ENCODE measurements at places on chromosomes 5 and 9.
A peak's percentile ranks its signal among the peaks of the same experiment; 100 is the strongest.

DNA sequence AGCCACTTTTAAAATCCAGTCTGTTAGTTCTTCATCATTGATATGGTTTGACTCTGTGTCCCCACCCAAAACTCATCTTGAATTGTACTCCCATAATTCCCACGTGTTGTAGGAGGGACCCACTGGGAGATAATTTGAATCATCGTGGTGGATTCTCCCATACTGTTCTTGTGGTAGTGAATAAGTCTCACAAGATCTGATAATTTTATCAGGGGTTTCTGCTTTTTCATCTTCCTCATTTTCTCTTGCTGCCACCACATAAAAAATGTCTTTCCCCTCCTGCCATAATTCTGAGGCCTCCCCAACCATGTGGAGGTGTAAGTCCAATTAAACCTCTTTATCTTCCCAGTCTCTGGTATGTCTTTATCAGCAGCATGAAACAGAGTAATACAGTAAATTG is 26.9 kb upstream of the SH3TC2 start:
- no peak for DNase-seq

DNA sequence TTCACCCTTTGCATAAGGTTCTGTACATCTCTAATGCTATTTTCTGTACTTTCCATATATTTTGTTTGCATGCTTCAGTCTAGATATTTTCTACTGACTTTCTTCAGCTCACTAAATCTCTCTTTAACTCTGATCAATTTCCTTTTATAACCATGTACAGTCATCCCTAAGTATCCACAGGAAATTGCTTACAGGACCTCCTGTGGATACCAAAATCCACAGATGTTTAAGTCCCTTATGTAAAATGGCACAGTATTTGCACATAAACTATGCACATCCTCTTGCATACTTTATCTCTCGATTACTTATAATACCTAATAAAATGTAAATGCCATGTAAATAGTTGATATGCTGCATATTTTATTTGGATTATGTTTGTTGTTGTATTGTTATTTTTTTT is 442.1 kb downstream of the TLE4 start:
- no peak for DNase-seq

DNA sequence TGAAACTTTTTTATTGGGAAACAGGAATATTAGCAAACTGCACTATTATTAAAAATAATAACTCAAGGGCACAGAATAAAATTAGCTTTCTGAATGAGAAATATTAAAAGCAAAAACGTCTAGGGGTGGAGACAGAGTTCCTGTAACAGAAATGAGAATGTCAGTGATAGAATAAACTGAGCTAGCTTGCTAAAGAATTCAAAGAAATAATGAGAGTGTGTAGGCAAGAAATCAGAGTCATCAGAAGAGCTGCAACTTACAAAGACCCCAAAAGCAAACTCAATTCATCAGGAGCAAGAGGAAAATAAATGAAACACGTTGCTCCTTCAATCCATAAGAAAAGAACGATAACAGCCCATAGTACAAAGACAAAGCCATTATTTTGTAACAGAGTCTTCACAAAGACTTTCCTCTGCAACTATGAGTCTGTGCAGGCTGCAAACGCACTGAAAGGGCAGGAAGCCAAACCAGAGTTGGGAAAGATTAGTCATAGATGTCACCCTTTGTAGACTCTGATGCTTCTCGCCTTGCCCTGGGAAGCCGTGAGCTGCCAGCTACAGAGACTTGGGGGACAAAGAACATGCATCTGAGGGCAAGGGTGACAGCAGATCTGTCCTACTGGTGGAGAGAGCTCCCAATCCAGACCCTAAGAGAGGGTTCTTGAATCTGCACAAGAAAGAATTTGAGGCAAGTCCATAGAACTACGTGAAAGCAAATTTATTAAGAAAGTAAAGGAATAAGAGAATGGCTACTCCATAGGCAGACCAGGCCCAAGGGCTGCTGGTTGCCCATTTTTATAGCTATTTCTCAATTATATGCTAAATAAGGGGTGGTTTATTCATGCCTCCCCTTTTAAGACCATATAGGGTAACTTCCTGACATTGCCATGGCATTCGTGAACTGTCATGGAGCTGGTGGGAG is 40.8 kb downstream of the SHC3 start:
- peak; percentile 76 for DNase-seq

GRCh38 chr5:174111287-174111973 is 65.9 kb downstream of the NSG2 start:
- no peak for DNase-seq

- DNase-seq = no peak
These were observed 126.2 kb upstream of the FTMT start for GRCh38 chr5:121725450-121725849.

GRCh38 chr5:175025077-175025476 is 300.7 kb downstream of the MSX2 start:
- DNase-seq = no peak

DNA sequence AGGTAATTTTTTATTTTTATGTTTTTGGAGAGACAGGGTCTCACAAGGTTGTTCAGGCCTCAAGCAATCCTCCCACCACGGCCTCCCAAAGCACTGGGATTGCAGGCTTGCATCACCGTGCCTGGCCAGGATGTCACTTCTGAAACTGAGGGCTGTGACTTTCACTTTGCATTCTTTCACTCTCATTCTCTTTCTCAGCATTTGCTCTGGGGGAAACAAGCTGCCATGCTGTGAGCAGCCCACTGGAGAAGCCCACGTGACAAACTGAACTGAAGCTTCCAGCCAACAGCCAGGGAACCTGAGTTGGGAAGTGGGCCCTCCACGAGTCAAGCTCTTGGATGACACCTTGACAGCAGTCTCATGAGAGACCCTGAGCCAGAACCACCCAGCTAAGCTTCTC is 109.4 kb downstream of the C5orf15 start:
- no peak for DNase-seq

DNA sequence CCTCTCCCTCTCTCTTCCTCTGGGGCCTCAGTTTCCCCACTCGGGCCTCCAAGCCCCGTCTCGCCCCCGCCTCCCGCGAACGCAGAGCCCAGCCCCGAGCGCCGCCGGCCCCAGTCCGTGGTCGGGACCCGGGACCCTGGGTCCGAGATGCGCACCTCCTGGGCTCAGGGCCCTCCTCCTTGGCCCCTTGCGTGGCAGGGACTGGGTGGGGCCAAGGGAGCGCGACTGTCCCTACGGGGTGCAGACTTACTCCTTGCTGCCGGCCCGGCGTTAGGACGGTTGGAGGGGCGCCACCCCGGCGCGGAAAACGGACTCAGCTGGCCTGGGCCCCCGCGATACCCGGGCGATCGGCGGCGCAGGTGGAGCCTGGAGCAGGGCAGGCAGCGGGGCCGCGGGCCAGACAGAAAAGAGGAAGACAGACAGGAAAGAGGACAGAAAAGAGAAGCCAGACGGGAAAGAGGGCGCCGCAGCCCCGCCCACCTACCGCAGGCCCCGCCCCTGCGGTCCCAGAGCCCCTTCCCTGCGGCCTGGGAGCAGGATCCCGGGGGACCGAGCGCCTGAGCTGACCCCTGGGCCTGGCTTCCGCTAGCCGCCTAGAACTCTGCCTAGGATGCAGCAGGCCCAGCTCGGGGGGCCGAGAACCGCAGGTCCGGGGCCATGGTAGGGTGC is at the start of gene GBGT1:
TSS of gene GBGT1 (minus strand) at position 411 of the 669 bp plus-strand sequence. CDS start 1,502 bp downstream, outside the sequence.
- DNase-seq = peak; percentile 79

DNA sequence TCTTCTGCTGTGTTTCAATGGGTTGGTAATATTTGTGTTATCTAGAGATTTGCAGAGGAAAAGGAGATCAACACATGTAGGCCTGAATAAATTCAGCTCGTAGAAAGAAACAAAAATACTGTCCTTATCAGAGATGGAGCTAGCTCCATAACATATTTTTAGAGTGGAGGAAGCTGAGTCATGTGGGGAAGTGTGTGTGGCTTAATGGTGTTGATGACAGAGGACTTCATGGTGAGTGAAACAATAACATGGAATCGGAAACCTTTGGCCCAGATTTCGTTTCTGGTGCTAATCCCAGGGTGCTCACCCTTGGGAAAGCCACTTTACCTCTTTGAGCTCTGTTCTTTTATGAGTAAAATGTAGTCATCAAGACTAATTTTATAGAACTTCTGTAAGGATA is 825.0 kb downstream of the TLR4 start:
- DNase-seq = no peak

DNA sequence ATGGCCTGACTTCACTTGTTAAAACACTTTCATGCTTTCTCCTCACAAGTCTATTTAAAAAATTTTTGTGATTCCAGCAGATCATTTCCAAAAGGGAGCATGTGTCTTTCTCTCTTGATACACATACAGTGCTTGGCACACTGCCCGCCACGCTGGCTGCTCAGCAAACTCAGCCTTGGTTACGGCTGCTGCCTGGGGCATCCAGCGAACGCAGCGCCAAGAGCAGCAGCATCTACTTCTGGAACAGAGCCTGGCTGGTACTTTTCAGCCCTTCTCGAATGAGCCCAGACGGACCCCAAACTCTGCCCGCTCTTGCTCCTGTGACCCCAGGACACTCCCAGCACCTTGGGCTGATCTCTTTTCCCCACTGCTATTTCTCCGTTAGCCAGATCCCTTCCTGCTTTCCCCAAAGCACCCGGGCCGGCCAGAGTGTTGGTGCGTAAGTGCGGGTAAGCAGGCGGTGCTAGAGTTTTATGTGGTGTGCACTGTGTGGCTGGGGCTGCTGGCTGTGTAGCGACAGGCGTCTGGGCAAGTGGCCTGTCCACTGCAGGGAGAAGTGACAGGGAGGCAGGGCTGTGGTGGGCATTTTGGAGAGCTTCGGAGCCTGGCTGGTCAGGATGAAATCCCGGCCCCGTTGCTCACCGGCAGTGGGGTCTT is 73.2 kb downstream of the SH3PXD2B start:
- peak; percentile 62 for DNase-seq

GRCh38 chr5:124654418-124654817 is 92.0 kb downstream of the ZNF608 start:
- no peak for DNase-seq

DNA sequence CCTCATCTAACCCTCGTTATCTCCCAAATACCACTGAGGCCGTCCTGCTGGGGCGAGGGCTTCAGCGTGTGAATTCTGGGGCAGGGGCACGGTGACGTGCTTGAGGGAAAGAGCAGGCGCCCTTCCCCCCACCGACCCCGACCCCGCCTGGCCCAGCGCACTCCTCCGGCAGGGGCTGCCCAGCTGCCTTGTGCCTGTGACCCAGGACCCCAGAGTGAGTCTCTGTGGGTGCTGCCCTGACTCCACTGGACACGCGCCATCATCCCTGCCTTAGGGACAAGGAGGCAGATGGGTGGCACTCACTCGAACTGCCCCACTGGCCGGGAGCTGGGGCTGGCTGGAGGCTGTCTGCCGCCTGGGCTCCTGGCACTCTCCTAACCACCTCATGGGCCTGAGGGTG is 136.2 kb upstream of the LPCAT1 start:
- no peak for DNase-seq

GRCh38 chr9:86990290-86990689 is 43.0 kb upstream of the GAS1 start:
- no peak for DNase-seq

DNA sequence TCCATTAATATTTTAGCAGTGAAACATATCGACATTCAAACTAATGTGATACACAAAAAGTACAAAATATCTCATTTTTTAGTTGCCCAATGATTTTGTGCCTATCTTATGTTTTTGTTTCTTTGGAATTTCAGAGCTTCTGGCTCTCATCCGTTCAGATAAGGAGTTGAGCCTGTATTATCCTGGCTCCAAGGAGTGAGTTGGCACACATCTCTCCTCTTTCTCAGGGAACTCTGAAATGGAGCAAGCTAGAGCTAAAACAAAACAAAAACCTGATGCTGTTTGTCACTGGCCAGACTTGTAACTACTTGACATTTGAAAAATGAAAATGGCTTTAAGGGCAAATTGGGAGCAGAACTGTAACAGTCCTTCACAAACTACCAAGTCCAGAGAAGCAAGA is 131.3 kb upstream of the SLC28A3 start:
- no peak for DNase-seq

DNA sequence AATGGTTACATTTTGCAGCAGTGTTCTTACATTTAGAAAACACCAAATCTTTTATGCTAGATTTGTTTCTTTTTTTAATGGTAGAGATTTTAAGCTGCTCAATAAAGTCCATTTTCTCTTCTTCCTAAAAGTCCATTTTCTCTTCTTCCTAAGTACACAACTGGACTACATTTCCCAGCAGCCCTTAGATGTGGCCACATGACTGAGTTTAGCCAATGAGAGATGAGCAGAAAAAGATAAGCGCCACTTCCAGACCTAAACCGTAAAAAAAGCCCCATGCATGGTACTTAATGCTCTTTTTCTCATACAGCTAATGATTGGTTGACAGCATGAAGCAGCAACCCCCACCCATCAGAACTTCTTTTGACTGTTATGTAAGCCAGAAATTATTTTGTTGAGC is 206.7 kb downstream of the FAM114A2 start:
- DNase-seq = peak; percentile 11

- DNase-seq = no peak
These were observed 234.5 kb downstream of the PCSK1 start for GRCh38 chr5:96198356-96199058.

DNA sequence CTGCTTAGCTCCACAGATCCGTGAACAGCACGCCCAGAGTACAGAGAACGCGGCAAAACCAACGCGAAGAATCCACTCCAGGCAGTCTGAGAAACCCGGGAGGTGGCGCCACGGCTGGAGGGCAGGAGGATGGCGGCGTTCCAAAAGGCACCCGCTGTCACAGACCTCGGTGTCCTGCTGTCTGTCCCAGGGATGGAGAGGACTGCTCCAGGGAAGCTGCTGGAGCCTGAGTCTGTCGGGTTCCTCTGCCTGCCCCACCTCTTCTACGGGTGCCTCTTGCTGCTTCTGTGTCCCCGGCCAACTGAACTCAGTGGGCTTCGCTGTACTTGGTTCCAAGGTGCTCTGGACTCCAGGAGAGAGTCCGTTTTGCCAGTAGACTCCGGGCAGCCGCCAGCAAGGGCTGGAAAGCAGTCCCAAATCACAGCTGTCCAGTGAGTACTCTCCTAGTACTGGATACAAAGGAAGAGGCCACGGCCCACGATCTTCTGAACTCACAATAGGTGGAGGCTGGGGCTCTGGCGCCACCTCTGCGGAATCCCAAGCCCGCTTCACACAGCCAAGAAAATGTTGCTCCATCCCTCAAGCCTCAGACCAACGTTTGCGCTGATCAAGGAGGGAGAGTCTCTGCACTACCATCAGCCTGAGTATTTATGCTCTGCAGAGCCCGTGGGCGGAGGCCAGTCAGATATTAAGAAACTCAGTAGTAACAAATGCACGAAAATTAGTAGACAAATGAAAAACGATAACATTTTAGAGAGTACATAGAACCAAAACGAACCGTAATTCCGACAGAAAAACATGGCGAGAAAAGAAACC is 440 bp downstream of the ANXA2R start:
- no peak for DNase-seq

DNA sequence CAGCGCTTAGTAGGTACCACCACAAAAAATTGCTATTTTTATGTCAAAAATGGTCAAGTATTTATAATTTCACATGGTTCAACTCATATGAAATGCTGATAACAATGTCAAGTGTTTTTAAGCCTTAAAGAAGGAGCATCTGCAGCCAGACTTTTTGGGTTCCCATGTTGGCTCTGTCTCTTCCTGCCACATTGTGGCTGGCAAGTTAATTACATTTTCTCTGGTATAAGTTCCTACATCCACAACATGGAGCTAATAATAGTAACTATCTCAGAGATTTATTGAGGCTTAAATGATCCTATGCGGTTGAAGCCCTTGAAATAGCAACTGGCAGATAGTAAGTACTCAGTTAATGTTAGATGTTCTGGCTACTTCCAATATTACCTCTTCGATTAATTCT is 5.4 kb downstream of the ATP10B start:
- no peak for DNase-seq

Measured in AG08396 (cell line).